ENCODE measurements at places on chromosomes 5 and 9.

DNA sequence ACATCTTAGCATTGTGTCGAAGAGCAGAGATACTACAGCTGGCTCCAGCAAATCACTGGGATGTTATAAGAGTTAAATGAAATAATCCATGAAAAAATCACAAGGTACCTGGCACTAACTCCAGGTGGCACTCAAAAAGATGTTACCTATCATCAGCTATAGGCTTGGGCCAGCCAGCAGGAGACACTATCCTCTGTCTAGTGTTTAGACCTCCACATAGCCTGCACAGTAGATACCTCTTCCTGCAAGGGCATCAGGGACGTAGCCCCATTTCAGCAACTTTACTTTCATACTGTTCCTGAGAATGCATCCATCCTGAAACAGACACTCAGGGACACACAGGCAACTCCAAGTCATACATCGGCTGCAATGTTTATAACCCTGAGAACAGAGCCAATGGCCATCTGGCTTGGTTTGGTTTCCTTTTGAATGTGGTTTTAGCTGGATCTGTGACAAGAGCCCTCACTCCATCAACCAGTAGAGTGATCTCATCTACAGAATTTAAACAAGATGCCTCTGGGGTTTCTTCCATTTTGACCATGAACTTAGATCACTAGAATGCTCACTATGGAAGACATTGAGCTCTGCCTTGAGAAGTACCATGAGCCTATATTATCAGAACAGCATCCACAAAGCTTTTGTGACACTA is 69.9 kb downstream of the TLE1 start:
- DNase-seq: peak; percentile 73

DNA sequence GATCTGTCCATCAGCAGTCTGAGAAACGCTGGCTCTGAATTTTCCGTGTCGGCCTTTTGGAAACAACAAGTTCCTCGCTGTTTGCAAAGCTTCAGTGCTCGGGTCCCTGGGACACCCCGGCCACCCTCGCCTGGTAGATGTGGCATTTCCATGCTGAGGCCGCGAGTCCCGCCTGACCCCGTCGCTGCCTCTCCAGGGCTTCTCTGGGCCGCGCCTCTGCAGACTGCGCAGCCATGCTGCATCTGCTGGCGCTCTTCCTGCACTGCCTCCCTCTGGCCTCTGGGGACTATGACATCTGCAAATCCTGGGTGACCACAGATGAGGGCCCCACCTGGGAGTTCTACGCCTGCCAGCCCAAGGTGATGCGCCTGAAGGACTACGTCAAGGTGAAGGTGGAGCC is 4.7 kb downstream of the NTNG2 start:
- DNase-seq: no peak

- peak; percentile 26 for DNase-seq
Measured at GRCh38 chr5:128579093-128579492, 41.0 kb upstream of the FBN2 start.

- peak; percentile 87 for DNase-seq
Measured at GRCh38 chr5:83471405-83472212, at the start of gene VCAN. VCAN (plus strand) TSS chr5:83471744; CDS start chr5:83483519, 11,775 bp downstream.

GRCh38 chr5:69074664-69075521 is 18.9 kb upstream of the SLC30A5 start:
- no peak for DNase-seq

- peak; percentile 42 for DNase-seq
Measured at GRCh38 chr9:83220730-83221129, 157.8 kb upstream of the RASEF start.

GRCh38 chr9:16680975-16681651 is 189.4 kb downstream of the BNC2 start:
- peak; percentile 37 for DNase-seq

DNA sequence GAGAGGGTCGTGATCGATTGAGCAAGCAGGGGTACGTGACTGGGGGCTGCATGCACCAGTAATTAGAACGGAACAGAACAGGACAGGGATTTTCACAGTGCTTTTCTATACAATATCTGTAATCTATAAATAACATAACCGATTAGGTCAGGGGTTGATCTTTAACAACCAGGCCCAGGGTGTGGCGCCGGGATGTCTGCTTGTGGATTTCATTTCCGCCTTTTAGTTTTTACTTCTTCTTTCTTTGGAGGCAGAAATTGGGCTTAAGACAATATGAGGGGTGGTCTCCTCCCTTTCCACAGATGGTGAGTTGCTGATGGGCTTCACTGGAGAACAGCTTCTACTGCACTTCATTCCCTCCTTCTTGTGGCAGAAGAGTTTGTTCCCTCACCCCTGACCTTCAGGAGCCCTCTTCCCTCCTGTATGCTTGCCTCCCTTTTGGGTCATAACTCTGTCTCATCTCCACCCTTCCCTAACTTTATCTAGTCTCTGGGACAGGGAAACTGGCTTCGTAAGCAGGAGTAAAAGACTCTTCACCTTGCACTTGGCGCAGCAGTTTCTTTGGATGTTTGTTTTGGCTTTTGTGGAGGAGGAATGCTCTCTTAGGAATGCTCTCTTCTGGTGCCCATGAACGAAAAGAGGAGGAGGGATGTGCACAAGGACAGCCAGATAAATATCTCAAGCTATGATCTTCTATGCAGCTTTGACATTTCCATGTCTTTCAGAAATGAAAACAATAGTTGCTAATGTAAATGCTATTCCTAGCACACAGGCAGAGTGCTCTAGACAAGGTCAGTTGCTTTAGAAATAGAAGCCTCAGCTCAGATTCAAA is 139.8 kb upstream of the RPS23 start:
- DNase-seq: peak; percentile 40

DNA sequence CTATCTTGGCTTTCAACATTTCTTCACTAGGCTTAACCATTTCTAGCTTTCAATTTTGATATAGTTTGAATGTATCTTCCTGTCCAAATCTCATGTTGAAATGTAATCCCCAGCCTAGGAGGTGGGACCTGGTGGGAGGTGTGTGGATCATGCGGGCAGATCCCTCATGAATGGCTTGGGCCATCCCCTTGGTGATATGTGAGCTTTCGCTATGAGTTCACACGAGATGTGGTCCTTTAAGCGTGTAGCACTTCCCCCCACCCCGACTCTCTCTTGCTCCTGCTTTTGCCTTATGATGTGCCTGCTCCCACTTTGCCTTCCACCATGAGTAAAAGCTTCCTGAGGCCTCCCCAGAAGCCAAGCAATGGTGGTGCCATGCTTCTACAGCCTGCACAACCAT is 40.6 kb downstream of the PHAX start:
- no peak for DNase-seq

DNA sequence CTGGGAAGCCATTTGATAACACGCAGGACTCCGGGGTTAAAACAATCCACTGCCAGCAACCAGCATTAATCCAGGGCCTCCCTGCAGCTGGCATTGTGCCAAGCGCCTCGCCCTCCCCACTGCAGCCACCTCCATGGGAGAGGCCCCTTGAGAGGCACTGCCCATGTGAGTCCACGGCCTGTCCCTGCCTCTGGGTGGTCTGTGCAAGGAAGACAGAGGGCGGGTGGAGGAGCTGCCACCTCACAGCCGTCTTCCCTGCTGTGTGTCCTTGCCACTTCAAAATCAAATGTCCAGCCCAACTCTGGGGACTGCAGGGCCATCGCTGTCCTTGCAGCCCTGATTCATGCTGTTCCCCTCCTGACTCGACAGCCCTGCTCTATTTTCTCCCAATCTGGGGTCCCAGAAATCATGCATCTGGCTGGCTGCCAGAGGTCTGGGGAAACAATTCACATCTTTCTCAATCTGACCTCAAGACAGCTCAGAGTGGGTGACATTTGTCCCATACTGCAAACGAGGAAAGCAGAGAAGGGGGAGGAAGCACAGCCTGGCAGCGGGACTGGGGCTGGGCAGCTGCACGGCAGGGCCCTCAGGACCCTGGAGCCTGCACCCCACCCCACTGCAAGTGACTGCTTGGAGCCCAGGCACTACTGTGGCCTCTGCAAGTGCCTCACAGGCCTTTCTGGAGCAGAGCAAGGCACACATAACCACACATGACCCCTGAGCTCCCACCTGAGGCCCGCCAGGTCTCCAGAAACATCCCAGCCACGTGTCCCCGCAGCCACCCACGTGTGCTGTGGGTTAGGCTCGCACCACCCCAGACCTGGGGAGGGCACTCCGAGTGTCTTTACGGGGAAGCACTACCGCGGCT is 15.7 kb downstream of the BRD3OS start:
- DNase-seq: no peak

GRCh38 chr5:158879993-158880392 is 219.7 kb downstream of the EBF1 start:
- no peak for DNase-seq

DNA sequence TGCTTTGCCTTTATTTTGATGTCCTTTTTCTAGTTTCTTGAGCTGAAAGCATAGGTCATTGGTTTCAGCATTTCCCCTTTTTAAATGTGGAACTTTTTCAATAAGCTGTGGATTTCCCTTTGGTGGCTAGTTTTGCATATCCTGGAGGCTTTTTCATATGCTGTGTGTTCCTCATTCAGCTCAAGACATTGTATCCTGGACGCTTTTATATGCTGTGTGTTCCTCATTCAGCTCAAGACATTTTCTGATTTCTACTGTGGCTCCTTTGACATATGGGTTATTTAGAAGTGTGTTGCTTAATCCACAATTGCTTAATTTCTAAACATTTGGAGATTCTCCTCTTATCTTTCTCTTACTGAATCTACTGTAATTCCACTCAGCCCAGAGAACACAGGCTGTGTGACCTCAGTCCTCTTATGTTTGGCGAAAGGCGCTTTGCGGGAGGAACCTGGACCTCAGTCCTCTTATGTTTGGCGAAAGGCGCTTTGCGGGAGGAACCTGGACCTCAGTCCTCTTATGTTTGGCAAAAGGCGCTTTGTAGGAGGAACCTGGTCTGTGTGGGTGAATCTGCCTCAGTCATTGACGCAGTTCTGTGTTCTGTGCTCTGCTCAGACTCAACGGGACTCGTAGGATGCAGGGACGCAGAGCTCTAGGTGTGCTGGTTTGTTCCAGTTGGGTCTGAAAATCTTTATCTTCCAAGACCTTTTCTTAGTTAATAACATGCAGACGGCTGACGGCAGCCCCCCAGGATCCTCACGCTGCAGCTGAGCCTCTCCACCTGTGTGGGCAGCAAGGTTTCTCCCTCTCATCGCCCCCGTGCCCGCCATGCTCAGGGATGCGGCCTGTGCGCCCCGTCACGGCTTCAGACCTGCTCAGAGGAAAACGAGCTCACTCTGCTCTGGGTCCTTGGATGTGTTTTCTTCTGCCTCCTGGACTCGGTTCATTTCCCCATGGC is 6.0 kb upstream of the SLC9A3 start:
- DNase-seq: no peak

DNA sequence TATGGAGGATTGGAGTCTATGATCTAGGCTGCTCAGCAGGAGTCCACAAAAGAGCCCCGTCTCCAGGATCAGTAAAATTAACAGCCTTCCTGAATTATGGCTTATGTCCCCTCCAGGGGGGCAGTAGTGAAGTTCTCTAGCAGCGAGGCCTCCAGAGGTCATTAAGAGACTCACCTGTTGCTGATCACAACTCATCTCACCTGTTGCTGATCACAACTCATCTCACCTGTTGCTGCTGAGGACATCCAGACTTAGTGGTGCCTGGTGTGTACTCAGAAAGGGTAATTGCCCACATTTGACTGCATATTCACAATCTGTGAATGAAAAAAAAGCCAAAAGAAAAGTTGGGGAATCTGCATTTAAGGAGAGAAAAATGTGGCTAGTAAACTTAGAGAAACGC is 129.5 kb downstream of the SMARCA2 start:
- no peak for DNase-seq

- DNase-seq: no peak
Measured at GRCh38 chr9:128687453-128687852, 1.6 kb upstream of the SET start.

DNA sequence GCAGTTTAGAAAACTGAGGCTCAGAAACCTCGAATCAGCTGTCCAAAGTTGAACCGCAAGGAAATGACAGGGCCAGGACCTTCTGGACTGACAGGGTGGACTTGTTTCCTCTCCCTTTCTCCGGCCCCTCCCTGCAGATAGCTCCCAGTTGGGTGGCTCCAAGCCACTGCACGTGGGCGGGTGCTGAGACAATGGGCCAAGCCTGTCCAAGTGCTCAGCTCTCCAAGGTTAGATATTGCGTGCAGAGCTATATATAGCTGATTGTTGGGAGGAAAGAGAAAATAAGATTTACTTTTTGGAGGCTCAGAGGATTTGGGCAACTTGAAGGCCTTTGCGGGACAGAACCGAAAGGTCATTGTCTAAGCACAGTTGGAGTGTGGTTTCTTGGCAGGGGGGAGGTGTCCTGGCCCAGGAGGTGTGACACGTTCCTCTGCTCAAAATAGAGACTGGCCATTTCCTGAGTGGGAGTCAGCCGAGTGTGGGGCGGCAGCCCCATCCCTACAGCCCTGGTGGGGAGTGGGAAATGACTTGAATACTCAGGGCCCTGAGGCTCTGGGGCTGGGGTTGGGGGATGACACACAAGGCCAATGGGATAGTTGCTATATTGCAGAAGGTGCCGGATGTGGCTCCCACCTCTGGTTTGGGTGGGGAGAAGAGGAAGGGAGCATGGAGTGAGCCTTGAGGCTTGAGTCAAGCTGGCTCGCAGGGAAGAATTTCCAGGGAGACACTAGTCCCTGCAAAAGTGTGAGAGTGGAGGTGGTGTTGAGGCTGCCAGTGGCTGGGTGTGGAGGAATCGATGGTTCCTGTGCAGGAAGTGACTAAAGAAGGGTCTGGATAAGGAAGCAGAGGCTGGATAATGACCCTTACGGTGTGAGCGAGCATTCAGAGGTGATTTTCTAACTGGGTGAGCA is 44.4 kb upstream of the SMAD5 start:
- DNase-seq: peak; percentile 90

GRCh38 chr9:37425298-37425752 is 2.8 kb downstream of the GRHPR start:
- no peak for DNase-seq

GRCh38 chr9:127039492-127039891 is 82.9 kb downstream of the ANGPTL2 start:
- no peak for DNase-seq

DNA sequence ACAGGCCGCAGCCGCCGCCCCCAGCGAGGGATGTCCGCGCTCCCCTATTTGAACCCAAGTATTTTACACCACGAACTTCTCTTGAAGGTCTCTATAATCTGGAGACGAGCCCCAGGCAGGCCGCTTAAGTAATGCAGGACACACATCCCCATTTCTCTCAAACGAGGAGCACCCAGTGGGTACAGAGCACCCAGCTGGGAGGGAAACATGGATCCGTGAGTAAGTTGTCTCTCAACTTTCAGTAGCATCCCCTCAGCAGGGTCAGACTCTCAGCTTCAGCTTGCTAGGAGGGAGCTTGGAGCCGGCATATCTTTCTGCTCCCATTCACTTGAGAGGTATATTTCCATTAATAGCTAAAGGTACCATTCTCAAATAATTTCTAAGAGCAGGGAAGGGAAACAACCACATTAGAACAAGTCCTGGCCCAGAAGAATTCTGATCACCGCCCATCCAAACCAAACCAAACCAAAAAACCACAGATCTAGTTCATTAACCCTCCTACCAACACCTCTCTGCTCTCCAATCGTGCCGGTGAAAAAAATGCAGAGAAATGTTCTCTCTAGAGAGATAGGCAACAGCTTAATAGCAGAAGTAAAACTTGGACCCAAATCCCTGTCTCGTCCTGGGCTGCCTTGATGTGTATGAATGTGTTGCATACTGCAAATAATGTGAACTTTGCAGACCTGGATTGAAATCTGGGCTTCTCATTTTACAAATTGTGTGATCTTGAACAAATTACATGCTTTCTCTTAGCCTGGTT is 910 bp downstream of the TDRD7 start:
- no peak for DNase-seq

GRCh38 chr9:37920471-37921167 is 16.7 kb upstream of the SLC25A51 start:
- DNase-seq: no peak

- peak; percentile 94 for DNase-seq
Measured at GRCh38 chr5:157511651-157512644, 51.9 kb downstream of the NIPAL4 start.

Data from GM03348 (cell line).